ENCODE measurements at places on chromosomes 11 and 22.

GRCh38 chr11:75627906-75628668, 40.8 kb downstream of the MAP6 start:
- DNase-seq, result no peak

- DNase-seq, result no peak
Observed at GRCh38 chr22:22201930-22202343, 42.6 kb upstream of the VPREB1 start.

- no peak for DNase-seq
Observed at GRCh38 chr22:39638958-39639357, 68.4 kb downstream of the CACNA1I start.

- no peak for DNase-seq
Observed at GRCh38 chr11:11659567-11660362, 38.0 kb upstream of the GALNT18 start.

DNA sequence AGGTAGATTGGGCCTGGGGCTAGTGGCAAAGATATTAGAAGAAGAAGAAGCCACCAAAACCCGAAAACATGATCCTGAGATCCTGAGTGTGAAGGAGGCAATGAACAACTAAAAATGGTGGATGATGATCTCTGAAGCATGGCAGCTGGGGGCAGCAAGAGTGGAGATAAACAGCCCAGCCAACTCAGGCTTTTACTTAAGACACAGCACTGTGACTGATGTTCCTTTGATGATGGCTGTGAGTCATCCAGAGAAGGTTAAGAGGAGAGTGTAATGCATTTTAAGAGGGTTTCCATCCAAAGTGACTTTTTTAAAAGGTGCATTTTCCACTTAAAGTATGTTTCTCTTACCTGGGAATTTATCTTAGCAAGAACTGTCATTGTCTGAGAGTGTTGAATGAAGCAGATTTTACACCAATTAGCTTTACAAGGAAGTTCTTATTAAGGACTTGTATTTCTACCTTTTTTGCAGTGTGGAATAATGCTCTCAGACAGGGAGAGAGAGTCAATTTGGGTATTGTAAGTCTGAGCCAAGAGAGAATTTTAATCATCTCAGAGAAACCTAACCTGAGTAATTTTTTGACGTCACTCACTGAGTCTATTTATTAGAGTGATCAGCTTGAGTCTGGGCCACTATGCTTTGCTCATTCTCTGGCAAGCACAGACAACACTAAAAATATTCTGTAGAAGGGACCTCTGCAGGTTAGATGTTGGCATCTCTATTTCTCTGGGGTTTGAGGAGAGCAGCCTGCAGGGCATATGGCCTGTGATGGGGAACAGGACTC, 14.1 kb upstream of the CALCB start:
- DNase-seq, result no peak

DNA sequence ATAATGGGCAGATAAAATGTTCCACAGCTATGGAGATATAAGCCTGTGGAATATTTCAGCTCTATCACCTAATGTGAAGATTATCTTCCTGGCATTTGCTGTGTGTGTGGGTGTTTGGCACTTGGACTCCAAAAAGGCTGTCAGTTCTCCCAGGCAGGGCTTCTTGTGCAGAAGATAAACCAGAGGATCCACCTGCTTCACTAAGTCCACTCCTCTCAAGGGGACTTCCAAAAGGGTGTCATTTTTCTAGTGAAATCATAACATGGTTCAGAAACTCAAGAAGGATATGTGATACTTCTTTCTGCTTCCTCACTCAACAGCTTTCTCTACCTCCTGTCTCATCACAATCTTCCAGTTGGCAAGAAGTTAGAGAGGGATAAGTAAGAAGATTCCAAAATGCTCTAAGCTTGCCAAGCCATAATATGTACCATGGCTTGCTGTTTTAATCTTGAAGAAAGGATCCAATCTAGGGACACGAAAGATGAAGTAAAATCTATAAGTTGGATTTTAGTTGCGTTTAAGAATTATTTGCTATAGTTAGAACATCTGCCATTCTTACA, 206.2 kb upstream of the MTMR2 start:
- DNase-seq, result no peak
